ENCODE measurements at places on chromosomes 13 and 19.

- no peak for DNase-seq
Observed at GRCh38 chr19:33730858-33731607, 65.6 kb upstream of the KCTD15 start.

GRCh38 chr19:13861392-13861713, 15.6 kb upstream of the NANOS3 start:
- DNase-seq = no peak

DNA sequence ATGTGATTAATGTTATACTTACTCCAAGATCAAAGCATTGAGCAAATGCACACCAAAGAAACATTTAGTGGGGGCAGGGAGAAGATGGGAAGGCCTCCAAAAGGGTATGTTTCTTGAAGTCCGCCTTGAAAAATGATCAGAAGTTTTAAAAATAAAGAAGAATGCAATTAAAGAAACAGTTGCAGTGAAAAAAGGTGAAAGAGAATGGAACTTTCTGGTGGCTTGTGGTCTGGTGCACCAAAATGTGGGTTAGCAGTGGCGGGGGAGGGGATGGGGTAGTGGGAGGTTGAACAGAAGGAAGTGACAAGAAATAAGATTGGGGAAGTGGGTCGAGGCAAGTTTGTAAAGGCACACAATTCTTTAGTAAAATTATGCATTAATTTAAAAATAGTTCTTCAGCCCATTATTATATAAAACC, 2.5 kb downstream of the LCP1 start:
- no peak for DNase-seq

- DNase-seq = no peak
Observed at GRCh38 chr13:20105161-20105689, 55.6 kb downstream of the GJA3 start.

DNA sequence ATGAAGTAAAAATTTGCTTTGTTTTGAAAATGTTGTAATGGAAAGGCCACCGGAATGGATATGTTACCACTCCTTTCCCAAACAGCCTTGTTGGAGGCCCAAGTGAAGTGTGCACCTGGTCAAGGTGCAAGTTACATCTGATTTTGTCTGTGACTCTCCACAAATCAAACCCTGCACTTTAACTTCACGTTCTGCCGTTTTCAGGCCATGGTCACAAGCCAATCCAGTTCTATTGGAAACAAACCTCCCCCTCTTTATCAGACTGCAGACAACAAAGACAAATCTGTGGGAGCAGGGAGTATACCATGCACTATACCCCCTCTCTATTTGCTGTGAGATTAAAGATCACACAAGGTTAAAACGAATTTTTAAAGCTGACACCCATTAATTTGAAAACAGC, 155.6 kb upstream of the RFC3 start:
- DNase-seq = no peak

- no peak for DNase-seq
Observed at GRCh38 chr13:59621773-59622172, 542.0 kb downstream of the DIAPH3 start.

- DNase-seq = peak; percentile 49
Observed at GRCh38 chr13:45511310-45512097, 46.8 kb downstream of the COG3 start.

DNA sequence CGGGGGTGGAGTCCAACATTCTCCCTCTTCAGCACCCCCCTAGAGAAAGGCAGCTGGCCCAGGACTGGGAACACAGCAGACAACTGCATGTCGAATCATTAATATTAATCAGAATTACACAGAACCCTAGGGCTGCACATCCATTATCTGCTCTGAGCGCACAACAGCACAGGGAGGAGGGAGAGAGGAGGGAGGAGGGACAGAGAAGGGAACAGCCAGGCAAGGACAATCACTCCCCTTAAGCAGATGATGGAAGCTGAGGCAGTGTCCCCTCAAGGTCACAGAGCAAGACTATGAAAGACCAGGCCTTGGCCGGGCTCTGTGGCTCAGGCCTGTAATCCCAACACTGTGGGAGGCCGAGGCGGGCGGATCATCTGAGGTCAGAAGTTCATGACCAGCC, 25.7 kb downstream of the TLE6 start:
- no peak for DNase-seq

GRCh38 chr19:45404557-45405434, at the start of gene PPP1R13L:
Gene PPP1R13L, minus strand, starts transcription at chr19:45405069. Its CDS starts 6,751 bp downstream, at chr19:45398318.
- DNase-seq = peak; percentile 44

Data from cerebellum (tissue), 4 donors.